Inflammatory macrophage treated with lipopolysaccharide for 1 hour (primary cell): ENCODE measurements at places on chromosomes 2 and 18.
A peak's percentile ranks its signal among the peaks of the same experiment; 100 is the strongest.

DNA sequence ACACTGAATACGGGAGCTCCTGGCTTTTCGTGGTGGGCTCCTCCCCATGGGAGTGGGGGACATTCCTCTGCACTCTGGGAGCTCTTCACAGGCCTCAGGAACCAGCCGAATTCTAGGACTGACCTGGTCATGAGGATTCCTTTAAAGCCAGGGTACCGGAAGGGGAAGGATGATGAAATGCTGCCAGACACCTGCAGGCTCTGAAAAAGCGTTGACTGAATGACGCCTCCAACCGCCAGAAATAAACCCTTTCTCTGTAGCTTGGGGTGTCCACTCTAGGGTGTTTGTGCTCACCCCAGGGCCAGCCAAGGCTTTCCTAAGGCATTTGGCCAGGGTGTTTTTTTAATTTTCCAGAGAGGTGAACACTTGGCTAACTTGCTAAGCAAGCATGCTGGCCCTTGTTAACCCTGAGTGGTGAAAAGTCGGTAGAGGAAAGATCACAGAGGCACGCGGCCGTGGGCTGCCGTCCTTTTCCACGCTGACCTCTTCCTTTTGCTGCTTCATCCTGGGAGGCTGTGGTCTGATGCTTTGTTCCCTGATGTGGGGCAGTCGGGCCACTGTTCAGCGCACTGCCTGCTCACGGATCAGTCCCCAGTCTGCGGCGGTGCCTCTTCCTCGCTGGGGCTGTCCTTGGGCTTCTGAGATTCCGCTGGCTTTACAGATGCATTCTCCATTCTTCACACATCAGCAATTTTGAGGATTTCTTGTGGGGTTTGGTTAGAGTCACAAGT is 32.0 kb downstream of the IMPA2 start:
- DNase-seq = no peak

DNA sequence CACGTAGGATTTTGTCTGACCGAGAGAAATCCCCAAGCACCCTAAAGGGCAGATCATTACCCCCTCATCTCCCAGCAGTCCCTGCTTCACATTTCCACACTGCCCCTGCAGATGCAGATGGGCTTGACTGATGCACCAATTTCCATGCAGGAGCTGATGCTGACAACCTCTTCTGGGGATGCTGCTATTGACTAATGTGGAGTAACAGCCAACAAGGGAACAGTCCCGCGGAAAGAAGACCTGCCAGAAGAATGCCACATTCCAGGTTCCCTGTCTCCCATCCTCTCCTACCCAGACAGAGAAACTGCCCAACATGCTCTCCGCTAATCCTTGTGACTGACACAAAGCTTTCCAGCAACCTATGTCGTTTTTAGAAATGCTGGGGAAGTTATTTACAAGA is 91.7 kb downstream of the AFF3 start:
- no peak for DNase-seq

DNA sequence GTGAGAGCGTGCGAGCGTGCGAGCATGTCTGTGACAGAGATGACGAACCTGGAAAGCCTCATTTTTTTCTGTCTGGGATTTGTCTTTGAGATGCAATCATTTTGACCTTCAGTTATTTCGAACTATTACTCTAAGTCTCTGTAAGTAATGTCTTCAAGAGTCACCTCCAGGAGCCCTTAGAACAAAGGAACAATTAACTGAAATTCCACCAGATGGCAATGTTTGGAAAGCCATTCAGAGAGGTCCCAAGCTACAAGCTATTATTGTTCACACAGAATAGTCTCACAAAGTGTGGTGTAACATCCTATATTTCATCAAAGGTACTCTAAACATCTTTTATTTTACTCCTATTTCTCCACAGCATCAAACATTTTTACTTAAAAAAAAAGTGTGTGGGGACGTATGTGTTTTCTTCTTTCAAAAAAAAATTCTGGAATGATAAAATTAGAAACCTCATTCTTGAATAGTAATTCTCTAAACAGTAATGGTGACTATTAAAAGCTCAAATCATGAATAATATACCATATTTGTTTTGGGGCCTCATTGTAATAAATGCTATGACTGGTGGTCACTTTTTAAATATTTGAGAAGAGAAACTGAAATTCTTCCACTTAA is 35.1 kb upstream of the MAPRE2 start:
- DNase-seq = peak; percentile 54

- DNase-seq = no peak
These were observed 117.6 kb upstream of the SPATS2L start for GRCh38 chr2:200188876-200189275.

- DNase-seq = no peak
These were observed 329.9 kb downstream of the DYSF start for GRCh38 chr2:71783215-71783614.

DNA sequence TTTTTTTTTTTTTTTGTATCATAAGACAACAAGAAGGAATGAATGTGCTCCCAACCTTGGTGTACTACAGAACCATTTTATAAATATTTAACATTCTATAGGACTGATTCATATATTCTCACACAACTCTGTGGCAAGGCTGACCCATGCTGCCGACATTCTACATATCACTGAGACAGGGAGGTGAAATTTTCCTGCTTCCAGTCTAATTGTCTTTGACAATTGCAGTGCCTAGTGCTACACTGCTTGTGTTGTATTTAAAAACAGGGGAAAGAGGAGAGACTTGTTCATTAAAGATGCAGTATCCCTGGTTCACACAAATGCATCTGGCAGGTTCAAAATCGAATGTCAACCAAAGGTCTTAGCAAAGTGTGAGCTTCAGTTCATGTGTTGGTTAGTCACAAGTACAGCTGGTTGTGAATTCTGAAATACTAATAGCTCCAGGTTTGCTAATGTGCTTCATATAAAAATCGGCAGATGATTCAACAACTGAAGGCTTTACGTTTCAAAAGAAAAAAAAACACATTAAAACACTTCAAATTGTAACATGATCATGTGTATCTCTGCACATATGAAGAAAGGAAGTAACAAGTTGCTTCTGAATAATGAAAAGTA is 130.8 kb downstream of the FIGN start:
- no peak for DNase-seq

DNA sequence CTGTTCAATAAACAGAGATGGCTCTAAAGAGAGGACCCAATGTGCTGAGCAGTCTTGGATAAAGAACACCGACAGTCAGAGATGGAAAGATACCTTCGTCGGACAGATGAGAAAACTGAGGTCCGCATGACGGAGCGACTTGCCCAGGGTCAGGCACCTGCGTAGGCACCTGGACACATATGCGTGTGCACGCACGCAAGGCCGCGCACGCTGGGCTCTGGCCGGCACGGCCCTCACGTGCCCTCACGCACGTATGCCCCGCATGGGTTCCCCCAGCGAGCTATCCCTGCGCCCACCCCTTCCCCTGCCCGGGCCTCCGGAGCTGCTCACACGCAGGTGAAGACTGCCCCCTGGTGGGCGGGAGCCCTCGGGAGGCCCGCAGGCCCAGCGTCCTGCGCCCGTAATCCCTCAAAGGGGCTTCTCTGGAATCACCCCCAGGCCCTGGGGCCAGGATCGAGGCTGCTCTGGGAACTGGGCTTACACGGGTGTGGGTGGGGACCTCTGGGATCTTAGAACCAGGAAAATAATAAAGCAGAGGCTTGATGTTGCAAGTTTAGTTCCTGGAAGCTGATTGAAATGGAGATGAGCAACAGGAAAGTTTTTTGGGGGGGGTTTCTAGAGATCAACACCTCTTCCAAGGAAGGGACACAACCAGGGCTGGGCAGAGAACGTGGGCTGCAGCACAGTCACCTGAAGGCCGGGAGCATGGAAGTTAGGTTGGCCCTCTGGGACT is 246.3 kb downstream of the TNS1 start:
- peak; percentile 9 for DNase-seq

DNA sequence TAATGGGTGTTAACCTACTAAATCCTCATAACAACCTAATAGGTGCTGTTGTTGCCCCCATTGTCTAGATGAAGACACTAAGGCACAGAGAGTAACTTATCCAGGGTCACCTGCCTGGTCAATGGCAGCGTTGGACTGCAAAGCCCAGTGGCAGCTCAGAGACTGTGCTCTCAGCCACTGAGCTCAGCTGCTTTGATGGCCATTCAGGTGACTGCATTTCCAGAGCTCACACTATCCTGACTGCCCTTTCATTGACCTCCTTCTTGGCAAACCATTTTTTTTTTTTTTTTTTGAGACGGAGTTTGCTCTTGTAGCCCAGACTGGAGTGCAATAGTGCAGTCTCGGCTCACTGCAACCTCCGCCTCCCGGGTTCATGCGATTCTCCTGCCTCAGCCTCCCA is 115.2 kb downstream of the MAPK4 start:
- no peak for DNase-seq

- no peak for DNase-seq
These were observed 2.2 kb upstream of the SERPINB12 start for GRCh38 chr18:63539904-63540510.
